ENCODE measurements at places on chromosomes 2 and 18. TPM values are rescaled to one million over a fixed set of nuclear protein-coding genes. Genes with fewer than 3 reads are reported as not detected.

- no peak for DNase-seq
- H3K4me1 ChIP-seq = no peaks in the 10 kb centered on the region
- no peak overlapping the region for H3K4me3 ChIP-seq
- no peaks in the 10 kb centered on the region for H3K36me3 ChIP-seq
- H3K27me3 ChIP-seq = no peaks in the 10 kb centered on the region
- no peak overlapping the region for H3K27ac ChIP-seq
These were observed 18.8 kb upstream of the TAF1B start for GRCh38 chr2:9824441-9824840.

The CHRNA1 gene
- not detected for total RNA-seq

The TRPM8 gene
- not detected for total RNA-seq

The TUBB8B gene
- 0.51 TPM for total RNA-seq

GRCh38 chr2:121884078-121884477 is 128.6 kb downstream of the TSN start:
- no peak for DNase-seq
- H3K27me3 ChIP-seq = no peaks in the 10 kb centered on the region
- no peaks in the 10 kb centered on the region for H3K4me1 ChIP-seq
- H3K36me3 ChIP-seq = no peaks in the 10 kb centered on the region

DNA sequence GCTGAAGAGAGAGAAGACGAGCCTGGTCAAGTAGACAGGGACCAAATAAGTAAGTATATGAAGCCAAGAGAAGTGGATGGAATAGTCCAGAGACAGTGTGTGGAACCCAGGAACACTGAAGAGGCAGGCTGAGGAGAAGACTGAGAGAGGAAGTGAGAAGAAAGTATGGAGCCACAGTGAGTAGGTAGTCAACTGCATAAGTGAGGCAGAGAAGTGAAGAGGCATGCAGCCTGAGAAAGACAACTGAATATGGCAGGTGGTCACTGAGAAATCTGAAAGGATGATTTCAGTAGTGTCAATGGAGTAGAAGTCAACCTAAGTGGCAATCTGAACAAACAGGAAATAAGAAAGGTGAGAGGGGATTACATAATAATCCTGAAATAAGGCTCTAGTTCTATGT is 55.4 kb downstream of the CWC22 start:
- DNase-seq = no peak
- H3K27me3 ChIP-seq = no peaks in the 10 kb centered on the region
- H3K4me1 ChIP-seq = no peaks in the 10 kb centered on the region

DNA sequence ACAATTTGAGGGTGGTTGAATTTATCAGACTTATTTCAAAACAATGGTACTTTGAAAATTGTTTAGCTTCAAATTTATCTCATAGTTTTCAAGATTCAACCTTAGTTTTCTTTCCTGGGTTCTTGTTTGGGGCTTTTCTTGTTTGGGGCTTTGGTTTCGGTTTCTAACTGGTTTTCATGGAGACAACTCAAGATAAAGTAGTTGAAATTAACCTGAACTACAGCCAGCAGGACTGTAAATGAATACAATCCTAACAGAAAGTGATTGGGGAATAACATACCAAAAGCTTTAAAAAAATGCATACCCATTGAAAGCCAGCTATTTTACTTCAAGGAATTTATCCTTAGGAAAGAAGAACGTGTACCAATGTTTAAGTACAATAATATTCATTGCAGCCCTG is 133.5 kb upstream of the SLC14A2 start:
- no peaks in the 10 kb centered on the region for H3K27me3 ChIP-seq
- DNase-seq = no peak
- H3K4me3 ChIP-seq = no peak overlapping the region
- H3K36me3 ChIP-seq = no peaks in the 10 kb centered on the region
- H3K4me1 ChIP-seq = no peaks in the 10 kb centered on the region

The LRRC30 gene
- total RNA-seq = not detected

GRCh38 chr2:30162806-30163205 is 16.0 kb downstream of the YPEL5 start:
- DNase-seq = no peak
- H3K4me1 ChIP-seq = peaks cover 5% of the 10 kb centered on the region
- H3K27me3 ChIP-seq = no peaks in the 10 kb centered on the region

- no peak for DNase-seq
- no peaks in the 10 kb centered on the region for H3K4me1 ChIP-seq
- no peaks in the 10 kb centered on the region for H3K27me3 ChIP-seq
- no peak overlapping the region for H3K27ac ChIP-seq
These were observed 38.4 kb upstream of the COBLL1 start for GRCh38 chr2:164879901-164880535.

DNA sequence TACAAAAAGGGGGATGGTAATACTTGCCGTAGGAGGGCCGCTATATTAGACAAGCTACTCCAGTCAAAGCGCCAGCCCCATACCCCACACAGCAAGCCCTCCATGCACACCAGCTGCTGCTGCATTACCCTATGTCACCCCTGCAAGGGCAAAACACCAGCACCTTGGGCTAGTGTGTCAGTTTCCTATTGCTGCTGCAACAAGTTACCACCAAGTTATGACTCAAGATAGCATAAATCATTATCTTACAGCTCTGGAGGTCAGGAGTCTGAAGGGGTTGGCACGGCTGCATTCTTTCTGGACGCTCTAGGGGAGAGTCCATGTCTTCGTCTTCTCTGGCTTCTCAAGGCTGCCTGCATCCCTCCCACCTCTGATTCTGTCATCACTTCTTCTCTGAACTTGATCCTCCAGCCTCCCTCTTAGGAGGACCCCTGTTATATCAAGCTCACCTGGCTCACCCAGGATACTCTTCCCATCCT is 88.6 kb upstream of the ACAA2 start:
- no peaks in the 10 kb centered on the region for H3K27me3 ChIP-seq
- H3K36me3 ChIP-seq = no peaks in the 10 kb centered on the region
- no peak overlapping the region for H3K27ac ChIP-seq
- H3K4me3 ChIP-seq = no peak overlapping the region
- H3K4me1 ChIP-seq = no peaks in the 10 kb centered on the region
- DNase-seq = no peak

DNA sequence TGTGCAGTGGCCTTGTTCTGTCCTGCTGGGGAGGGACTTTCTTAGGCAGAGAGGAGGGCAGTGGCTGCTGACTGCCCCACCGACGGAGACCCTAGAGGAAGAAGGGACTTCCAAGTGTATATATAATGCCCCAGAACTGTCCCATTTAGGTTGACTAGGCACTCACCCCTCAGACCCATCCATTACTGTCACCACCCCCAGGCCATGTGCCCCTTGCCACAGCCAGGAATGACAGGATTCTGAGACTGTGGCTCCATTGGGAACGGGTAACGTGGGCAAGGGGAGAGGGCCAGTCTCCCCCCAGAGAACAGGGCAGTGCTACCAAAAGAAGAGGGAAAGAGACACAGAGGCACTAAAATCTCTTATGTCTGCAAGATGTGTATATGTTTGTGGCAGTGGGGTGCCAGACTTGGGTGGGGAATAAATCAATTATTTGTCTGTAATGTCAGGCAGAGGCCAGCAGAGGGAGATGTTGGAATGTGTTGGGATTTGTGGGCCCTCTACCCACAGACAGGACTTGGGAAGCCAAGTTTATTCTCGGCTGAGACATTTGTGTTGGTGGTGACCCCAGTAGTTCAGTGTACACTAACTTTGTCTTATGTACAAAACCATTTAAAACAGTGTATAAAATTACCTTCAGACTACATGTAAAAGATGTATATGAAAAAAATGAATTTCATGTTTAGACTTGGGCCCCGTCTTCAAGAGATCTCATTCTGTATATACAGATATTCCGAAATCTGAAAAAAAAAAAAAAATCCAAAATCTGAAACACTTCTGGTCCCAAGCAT is 24.0 kb upstream of the TMEM37 start:
- no peaks in the 10 kb centered on the region for H3K27me3 ChIP-seq
- no peak overlapping the region for H3K27ac ChIP-seq
- H3K4me1 ChIP-seq = no peaks in the 10 kb centered on the region
- no peak overlapping the region for H3K4me3 ChIP-seq
- no peak for DNase-seq

The GREB1 gene
- 0.68 TPM for total RNA-seq

The NBAS gene
- 39.0 TPM for total RNA-seq

- DNase-seq = no peak
- no peak overlapping the region for H3K4me3 ChIP-seq
- no peaks in the 10 kb centered on the region for H3K36me3 ChIP-seq
- peaks cover 8% of the 10 kb centered on the region for H3K4me1 ChIP-seq
These were observed 18.7 kb upstream of the SLC1A4 start for GRCh38 chr2:64970495-64970894.

The CIB4 gene
- total RNA-seq = not detected

The TOGARAM2 gene
- 19.9 TPM for total RNA-seq

GRCh38 chr2:239678666-239679296 is 278.0 kb upstream of the HDAC4 start:
- no peaks in the 10 kb centered on the region for H3K36me3 ChIP-seq
- no peaks in the 10 kb centered on the region for H3K27me3 ChIP-seq
- H3K27ac ChIP-seq = no peak overlapping the region
- no peak overlapping the region for H3K4me3 ChIP-seq

GRCh38 chr2:67041051-67041450 is 356.1 kb upstream of the ETAA1 start:
- no peaks in the 10 kb centered on the region for H3K36me3 ChIP-seq
- no peak for DNase-seq
- H3K4me1 ChIP-seq = no peaks in the 10 kb centered on the region
- H3K27ac ChIP-seq = no peak overlapping the region
- no peaks in the 10 kb centered on the region for H3K27me3 ChIP-seq
- H3K4me3 ChIP-seq = no peak overlapping the region

The NTSR2 gene
- total RNA-seq = not detected

- no peaks in the 10 kb centered on the region for H3K4me1 ChIP-seq
- H3K27ac ChIP-seq = no peak overlapping the region
- H3K36me3 ChIP-seq = no peaks in the 10 kb centered on the region
- no peaks in the 10 kb centered on the region for H3K27me3 ChIP-seq
- no peak overlapping the region for H3K4me3 ChIP-seq
These were observed 62.1 kb downstream of the THNSL2 start for GRCh38 chr2:88232074-88232782.

DNA sequence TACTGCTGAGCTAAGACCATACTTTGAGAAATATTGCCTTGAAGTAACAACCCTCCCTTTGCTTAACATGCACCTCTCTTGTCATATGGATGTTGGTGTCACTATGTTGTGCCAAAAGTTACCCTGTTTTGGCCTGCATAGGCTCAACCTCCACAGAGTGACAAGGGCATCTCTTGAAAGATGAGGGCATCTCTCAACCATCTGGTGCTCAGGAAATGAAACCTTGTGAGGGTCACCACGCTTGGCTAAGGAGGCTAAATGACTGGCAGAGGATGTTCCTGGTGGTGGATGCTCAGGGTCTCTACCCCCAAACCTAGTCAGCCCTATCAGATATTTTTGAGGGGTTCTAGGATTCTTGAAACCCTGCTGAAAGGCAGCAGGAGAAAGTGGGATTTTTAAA is 2.3 kb downstream of the LHCGR start:
- H3K27me3 ChIP-seq = peaks cover 20% of the 10 kb centered on the region
- H3K4me1 ChIP-seq = no peaks in the 10 kb centered on the region
- H3K27ac ChIP-seq = no peak overlapping the region

The C2orf72 gene
- not detected for total RNA-seq

DNA sequence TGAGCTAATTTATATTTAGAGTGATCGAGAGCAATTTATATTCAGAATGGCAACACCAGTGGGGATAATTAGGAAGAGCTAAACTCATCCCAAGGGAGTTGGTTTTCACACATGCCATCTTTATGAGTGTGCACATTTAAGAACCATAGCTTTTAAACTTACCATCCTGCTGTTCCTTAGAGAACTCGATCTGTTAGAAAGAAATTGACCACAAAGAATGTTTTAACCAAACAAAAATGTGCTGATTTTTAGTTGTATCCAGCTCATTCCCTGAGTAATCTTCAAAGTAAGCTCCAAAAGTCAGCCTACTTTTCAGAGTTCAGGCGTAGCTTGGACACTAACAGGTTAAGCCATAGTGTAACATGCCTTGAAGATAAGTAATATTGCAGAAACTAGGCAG is 12.6 kb downstream of the MYL1 start:
- no peaks in the 10 kb centered on the region for H3K4me1 ChIP-seq
- no peaks in the 10 kb centered on the region for H3K36me3 ChIP-seq
- H3K4me3 ChIP-seq = no peak overlapping the region
- H3K27me3 ChIP-seq = no peaks in the 10 kb centered on the region

The EPHA4 gene
- total RNA-seq = 14.4 TPM

DNA sequence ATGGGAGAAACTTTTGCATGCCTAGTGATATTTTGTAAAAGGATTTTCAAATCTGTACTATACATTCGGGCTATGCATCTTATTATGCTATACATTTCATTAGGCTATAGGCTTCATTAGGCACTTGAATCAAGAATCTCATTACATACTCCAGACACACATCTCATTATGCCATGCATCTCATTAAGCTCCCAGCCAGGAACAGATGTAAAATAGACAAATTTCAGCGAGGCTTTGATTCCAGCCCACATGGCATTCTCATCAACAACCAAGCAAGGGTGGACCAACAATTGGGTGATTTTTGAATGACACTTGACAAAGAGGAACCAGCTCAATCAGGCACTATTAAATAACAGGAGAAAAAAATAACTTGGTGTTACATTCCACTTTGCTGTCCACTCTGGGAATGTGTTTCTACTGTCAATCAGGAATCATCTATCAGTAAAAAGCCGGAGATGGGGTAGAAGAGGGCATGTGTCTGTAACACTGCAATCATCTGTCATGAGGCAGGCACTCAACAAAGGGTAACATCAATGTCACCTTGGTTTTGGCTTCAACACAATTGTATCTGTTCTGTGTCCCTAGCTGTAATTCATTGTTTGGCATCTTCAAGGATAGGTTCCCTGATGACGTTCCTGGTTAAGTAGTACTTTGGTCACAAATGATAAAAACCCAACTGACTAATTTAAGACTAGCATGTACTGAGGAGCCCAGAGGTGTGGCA is 498.6 kb downstream of the EPHA4 start:
- H3K4me1 ChIP-seq = no peaks in the 10 kb centered on the region
- DNase-seq = no peak
- H3K27me3 ChIP-seq = no peaks in the 10 kb centered on the region
- no peak overlapping the region for H3K27ac ChIP-seq

DNA sequence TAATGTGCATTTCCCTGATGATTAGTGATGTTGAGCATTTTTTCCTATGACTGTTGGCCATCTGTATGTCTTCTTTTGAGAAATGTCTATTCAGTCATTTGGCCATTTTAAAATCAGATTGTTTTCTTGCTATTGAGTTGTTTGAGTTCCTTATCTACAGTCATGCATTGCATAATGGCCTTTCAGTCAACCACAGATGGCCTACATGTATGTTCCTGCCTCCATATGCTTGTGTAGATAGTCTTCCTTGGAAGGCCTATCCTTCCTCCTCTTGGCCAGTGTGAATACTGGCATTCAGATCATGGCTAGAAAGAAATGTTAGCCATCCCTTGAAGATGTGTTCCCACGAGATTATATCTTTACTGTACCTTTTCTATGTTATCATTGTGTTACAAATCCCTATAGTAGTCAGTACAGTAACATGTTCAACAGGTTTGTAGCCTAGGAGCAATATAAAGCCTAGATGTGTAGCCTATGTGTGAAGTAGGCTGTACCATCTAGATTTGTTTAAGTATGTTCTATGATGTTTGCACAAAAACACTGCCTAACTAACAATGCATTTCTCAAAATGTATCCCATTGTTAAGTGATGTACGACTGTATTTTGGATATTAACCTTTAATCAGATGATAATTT is 65.6 kb upstream of the CD302 start:
- no peak overlapping the region for H3K27ac ChIP-seq
- no peak overlapping the region for H3K4me3 ChIP-seq
- H3K36me3 ChIP-seq = peaks cover 7% of the 10 kb centered on the region
- DNase-seq = no peak

All from spleen (tissue), 13 donors.